ENCODE measurements at places on chromosomes 1 and 21. TPM values are rescaled to one million over a fixed set of nuclear protein-coding genes. Genes with fewer than 3 reads are reported as not detected.

The LEMD1 gene
- total RNA-seq: 6.1 TPM

The SH2D2A gene
- 1.4 TPM for total RNA-seq

The FAM151A gene
- not detected for total RNA-seq

The FNDC5 gene
- total RNA-seq: not detected

The KCNK2 gene
- total RNA-seq: 0.08 TPM

The KIF2C gene
- total RNA-seq: 15.2 TPM

The ACTL8 gene
- total RNA-seq: 0.20 TPM

The FCRLB gene
- total RNA-seq: 0.72 TPM

The FLVCR1 gene
- total RNA-seq: 5.0 TPM

The LCE2A gene
- not detected for total RNA-seq

The CD2 gene
- 1.3 TPM for total RNA-seq

The NDUFS2 gene
- total RNA-seq: 56.4 TPM

The SPRR2F gene
- 198 TPM for total RNA-seq

The BRDT gene
- not detected for total RNA-seq

The OPTC gene
- total RNA-seq: not detected

The OR2T11 gene
- total RNA-seq: not detected

The SLC35E2B gene
- total RNA-seq: 17.4 TPM

The CFHR2 gene
- not detected for total RNA-seq

The TXLNA gene
- total RNA-seq: 37.0 TPM

Measured in esophagus mucosa (tissue), 1 donor.